ENCODE measurements at places on chromosomes 1 and 21.

DNA sequence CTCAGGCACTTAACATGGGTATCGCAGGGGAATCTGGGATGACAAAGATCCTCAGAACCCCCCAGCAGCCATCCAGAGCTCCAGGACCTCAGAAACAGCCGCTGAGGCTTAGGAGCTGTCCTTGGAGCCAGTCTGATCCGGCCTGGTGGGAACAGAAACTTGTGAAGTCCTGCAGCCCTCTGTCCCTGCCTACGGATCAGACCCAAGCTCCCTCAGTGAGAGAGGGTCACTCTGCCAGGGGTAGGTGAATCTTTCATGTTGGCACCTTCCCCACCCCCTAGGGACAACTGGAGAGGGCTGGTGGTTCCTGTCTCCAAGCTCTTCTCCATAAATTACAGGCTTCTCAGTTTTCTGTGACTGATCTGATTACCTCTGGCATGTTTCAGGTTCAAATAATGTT lies 122.3 kb downstream of the TLR5 start:
- no peak for DNase-seq

- DNase-seq, result peak; percentile 14
Observed at GRCh38 chr1:170010443-170010842, 64.1 kb downstream of the KIFAP3 start.

DNA sequence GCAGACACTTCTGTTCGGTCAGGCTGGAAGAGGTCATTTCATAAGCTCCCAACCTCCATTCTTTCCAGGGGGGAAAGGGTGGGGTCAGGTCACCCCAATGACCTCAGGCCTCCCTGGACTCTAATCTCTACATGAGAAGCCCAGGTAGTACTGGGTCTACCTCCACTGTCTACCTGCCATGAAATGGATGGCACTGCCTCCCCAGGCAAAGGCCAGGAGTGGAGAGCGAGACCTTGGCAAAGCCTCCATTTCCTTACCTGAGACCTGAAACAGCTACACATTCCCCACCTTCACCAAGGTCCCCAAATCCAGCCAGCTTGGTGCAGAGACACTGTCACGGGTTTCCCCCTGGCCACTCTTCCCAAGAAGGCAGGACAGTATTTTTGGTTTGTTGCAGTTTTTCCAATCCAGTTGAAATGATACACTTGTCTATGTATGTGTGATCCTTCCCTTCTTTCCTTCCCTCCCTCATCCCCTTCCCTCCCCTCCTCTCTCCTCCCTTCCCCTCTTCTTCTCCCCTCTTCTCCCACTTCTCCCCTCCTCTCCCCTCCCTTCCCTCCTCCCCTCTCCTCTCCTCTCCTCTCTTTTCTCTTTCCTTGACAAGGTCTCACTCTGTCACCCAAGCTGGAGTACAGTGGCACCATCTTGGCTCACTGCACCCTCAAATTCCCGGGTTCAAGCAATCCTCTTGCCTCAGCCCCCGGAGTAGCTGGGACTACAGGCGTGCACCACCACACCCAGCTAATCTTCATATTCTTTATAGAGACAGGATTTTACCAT lies 16.1 kb downstream of the BTG2 start:
- no peak for DNase-seq

DNA sequence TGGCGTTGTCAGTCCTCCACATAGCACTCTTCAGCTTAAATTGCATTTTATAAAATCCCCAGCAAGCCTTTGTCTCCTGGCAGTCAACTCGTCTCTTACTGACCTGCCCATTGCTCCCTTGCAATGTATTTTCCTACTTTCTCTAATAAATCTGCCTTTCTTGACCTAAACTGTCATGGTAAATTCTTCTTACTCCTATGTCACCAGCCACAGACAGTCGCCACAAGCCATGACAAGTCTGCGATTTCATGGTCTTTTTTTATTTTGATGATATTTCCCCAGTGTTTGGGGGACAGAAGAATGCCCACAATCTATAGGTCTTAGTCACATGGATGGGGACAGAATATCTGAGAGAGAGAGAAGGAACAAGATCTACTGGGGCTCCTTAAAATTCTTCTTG lies 8.4 kb downstream of the IFNAR2 start:
- no peak for DNase-seq

GRCh38 chr1:66624412-66625060 lies 90.6 kb downstream of the SGIP1 start:
- no peak for DNase-seq

DNA sequence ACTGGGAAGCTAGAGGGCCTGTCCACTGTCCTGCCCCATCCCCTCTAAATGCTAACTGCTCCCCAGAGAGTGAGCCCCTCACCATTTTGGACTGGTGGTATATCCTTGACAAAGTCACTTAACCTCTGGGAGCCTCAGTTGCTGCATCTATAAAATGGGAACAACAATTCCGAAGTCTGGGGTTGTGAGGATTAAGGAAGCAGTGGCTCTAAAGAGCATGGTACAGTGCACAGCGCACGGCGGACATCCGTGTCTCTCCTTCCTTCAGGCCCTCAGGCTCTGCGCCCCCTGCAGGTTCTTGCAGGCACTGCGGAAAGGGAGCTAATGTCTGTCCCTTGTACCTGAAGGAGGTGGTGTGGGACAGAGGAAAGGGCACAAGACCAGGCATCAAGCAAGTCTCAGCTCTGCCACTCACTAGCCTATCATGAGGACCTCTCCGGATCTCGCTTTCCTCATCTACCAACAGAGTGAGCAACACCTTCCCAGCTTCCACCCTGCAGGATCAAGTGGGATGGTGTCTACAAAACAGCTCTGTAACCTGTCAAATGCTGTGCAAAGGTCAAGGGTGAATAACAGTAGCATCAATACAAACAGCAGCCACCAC lies 20.1 kb downstream of the ECE1 start:
- DNase-seq, result peak; percentile 63

GRCh38 chr21:29775462-29775861 lies 164.3 kb downstream of the GRIK1 start:
- DNase-seq, result no peak

GRCh38 chr1:92927870-92928269 lies 33.4 kb downstream of the DIPK1A start:
- no peak for DNase-seq

DNA sequence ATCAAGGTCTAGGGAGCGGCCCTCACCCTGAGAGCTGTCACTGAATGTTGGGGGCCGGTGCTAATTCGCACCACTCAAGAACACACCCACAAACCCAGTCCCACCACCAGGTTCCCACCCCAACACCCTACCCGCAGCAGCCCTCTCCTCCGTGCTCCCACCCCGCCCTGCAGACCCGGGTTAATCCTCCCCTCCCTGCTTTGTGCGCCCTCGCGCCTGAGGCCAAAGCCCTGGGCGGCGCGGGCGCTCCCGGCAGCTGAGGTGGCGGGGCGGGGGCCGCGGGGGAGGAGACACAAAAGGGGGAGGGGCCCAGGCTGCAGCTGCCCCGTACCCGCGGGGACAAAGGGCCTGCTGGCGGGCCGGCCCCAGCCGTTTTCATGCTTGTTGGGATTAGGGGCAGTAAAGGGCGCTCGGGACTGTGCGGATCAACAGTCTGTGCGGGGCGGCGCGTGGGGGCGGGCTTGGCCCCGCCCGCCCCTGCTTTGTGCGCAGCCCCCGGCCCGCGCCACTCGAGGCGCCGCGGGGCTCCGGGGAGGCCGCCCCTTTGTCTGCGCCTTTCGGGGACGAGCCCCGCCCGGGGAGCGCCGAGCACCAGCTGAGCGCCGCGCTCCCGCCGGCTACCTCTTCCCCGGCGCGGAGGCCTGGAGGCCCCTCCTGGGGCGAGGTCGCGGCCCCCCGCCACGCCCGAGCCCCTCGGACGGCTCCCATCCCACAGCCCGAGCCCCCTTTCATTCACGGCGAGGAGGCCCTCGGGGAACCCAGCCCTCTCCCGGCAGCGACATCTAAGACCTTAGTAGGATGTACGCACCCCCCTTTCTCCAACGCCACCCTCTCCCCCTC lies 10.9 kb downstream of the C1orf216 start:
- DNase-seq, result peak; percentile 81

GRCh38 chr1:198357937-198358336 lies 182.5 kb downstream of the ATP6V1G3 start:
- no peak for DNase-seq

DNA sequence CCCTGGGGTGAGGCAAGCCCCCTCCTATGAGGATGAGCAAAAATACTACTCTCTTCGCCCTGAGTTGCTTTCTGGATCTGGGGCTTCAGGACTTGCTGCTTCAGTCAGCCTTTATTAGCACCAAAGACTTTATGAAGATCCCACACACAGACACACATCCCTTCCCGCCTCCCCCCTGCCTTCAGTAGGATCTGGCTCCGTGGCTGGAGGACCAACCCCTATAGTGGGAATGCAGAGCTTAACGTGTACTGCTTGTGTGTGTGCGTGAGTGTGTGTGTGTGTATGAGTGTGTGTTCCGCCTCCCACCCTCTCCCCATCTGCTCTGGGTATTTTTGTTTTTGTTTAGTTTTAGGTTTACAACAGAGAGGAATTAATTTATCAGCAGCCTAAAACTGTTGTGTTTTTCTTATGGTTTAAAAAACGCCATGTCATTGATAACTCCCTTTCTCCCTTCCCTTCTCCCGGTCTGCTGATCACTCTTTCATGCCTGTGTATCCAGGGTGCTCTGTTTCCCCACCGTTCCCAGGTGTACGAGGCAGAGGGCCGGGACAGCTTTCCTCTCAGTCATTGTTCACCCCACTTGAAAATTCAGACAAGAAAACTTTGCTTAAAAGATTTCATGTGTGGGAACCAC lies 27.5 kb upstream of the ZFP69B start:
- no peak for DNase-seq

DNA sequence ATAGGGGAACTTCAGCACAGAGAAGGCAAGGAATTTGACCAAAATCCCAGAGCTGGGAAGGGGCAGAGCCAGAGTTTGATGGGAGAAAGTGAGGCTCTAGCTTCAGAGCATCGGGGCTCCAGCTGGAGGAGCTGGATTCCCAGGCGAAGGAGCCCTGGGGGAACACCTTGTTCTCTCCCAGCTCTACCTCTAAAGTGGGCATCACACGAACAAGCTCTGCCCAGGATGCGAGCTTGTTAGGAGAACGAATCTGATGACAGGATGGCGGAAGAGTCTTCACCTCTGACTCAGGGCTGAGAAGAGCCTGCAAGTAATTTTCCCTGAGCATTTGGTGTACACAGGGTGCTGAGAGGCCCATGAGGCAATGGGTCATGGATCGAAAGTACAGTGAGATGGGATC lies 22.0 kb downstream of the TNNT2 start:
- DNase-seq, result no peak

Data from neuronal stem cell (in vitro differentiated cells).